ENCODE measurements at places on chromosomes 12 and 14.

DNA sequence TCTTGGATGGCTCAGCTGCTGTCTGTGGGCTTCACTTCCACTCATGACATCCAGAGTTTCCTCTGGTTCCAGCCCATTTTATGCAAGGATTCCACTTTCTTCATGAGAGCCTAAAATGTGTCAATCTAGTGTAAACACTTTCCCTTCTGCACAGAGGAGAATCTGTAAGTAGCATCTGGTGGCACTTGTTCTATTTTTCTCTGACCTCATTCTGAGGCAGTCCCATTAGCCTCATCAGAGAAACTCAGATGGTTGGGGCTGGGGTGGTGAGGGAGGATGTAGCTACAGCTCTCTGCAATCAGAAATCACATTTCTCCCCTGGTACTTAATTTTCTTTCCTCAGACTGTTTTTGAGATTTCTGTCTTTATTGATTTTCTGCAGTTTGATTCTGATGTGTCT is 81.6 kb downstream of the PRMT8 start:
- H3K36me3 ChIP-seq = no peaks in the 10 kb centered on the region
- H3K27me3 ChIP-seq = peaks cover 14% of the 10 kb centered on the region
- no peak overlapping the region for H3K27ac ChIP-seq
- no peaks in the 10 kb centered on the region for H3K4me1 ChIP-seq
- no peak for DNase-seq

DNA sequence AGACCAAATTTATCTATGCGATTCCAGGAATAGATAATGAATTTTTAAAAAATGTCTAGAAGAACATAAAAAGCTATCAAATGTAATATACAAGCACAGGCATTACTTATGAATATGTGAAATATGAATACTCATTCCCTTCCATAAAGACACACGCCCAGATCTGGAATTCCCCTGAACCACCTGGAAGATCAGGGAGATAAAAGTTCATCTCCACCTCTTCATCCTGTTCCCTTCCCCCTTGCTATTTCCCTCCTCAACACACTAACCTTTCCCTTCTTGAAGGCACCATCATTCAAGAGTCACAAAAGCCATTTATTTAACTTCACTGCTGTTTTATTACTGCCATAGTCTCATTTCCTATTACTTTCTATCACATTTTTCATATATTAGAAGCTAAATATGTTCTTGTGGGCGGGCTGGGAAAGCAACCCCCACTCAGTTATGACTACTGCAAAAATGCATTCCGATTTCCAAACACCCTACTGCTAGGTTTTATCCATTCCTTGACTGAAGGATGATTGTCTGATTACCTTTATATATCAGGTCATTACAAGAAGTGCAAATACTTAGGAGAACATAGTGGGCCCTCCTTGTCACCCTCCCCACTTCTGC is 16.1 kb downstream of the FGD6 start:
- peaks cover 71% of the 10 kb centered on the region for H3K4me1 ChIP-seq
- no peaks in the 10 kb centered on the region for H3K36me3 ChIP-seq
- DNase-seq = no peak
- H3K27me3 ChIP-seq = no peaks in the 10 kb centered on the region
- H3K27ac ChIP-seq = peak overlapping the region; percentile 39

- no peak overlapping the region for H3K4me3 ChIP-seq
- H3K27me3 ChIP-seq = no peaks in the 10 kb centered on the region
Observed at GRCh38 chr12:111488271-111488670, 82.5 kb downstream of the SH2B3 start.

GRCh38 chr14:68622856-68623255 is 170.0 kb downstream of the ZFP36L1 start:
- no peak overlapping the region for H3K27ac ChIP-seq
- H3K36me3 ChIP-seq = no peaks in the 10 kb centered on the region
- H3K4me1 ChIP-seq = peaks cover 21% of the 10 kb centered on the region
- no peak for DNase-seq
- no peak overlapping the region for H3K4me3 ChIP-seq

DNA sequence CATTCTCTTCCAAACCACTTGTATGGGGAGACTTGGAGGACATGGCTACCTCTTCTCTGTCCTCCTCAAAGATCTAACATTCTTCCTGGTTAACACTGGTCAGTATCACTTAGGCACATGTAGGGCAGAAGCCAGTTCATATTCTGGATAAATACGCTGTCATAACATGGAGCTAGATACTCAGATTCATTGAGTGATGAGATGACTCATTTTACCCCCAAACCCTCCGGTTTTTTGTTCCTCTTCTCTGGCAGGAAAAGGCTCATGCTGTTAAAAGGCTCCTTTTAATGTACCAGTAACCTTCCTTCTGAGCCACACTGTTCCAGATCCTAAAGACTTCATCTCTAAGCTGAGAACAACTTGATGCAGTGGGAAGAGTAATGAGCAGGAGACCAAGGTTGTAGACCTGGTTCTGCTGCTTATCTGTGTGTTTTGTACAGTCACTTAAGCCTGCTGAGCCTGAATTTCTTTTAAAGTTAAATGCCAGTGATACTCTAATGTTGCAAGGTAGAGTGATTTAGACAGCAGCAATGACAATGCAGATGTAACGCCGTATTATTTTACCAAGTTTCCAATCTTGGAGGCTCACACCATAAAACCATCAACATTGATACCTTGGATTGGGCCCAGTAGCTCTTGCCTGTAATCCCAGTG is 57.3 kb upstream of the ELK3 start:
- no peaks in the 10 kb centered on the region for H3K27me3 ChIP-seq
- H3K4me3 ChIP-seq = no peak overlapping the region
- H3K27ac ChIP-seq = no peak overlapping the region
- H3K4me1 ChIP-seq = no peaks in the 10 kb centered on the region
- no peak for DNase-seq

GRCh38 chr12:109881752-109882151 is 1.4 kb upstream of the GLTP start:
- no peak overlapping the region for H3K4me3 ChIP-seq
- no peaks in the 10 kb centered on the region for H3K36me3 ChIP-seq

DNA sequence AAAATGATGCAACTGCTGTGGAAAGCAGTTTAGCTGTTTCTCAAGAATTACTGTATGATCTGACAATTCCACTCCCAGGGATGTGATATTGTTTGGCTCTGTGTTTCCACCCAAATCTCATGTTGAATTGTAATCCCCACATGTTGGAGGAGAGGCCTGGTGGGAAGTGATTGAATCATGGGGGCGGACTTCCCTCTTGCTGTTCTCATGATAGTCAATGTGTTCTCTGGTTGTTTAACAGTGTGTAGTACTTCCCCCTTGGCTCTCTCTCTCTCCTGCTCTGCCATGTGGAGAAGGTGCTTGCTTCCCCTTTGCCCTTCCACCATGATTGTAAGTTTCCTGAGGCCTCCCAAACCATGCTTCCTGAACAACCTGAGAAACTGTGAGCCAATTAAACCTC is 93.4 kb upstream of the CPM start:
- no peak overlapping the region for H3K4me3 ChIP-seq
- H3K27ac ChIP-seq = no peak overlapping the region
- H3K27me3 ChIP-seq = no peaks in the 10 kb centered on the region
- no peak for DNase-seq
- H3K36me3 ChIP-seq = no peaks in the 10 kb centered on the region

Data from suprapubic skin (tissue), 4 donors.